IMR-90 (cell line): ENCODE measurements at places on chromosomes 2 and 18. TPM values are rescaled to one million over a fixed set of nuclear protein-coding genes. Genes with fewer than 3 reads are reported as not detected.

GRCh38 chr2:102101849-102102635 is 40.5 kb upstream of the IL1R1 start:
- DNase-seq: no peak

The ARHGEF33 gene
- polyA plus RNA-seq: 0.20 and 0.21 TPM in 2 replicates

- no peak for DNase-seq
Observed at GRCh38 chr18:43515481-43515880, 238.2 kb upstream of the SYT4 start.

The ESPNL gene
- polyA plus RNA-seq: 2.0 and 2.6 TPM in 2 replicates

GRCh38 chr2:126860385-126860784 is 38.3 kb upstream of the TEX51 start:
- no peak for DNase-seq

GRCh38 chr18:79792096-79792987 is 5.4 kb upstream of the KCNG2 start:
- DNase-seq: no peak

DNA sequence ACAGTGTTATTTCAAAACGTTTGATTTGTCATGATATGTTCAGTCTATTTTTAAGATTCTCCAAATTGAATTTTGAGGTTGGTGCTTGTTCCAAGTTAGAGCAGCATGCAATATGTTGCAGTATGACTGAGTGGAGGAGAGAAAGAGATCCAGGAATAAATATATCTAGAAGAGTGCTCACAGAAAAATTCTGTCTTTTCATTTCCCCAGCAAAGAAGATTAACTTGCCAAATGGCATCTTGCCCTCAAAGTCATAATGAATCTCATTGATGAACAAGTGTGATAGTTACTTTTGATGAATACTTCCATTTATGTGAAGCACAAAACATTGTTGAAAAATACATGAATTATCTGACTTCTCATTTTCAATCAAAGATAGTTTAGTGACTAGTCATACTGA is 95.9 kb downstream of the KCNJ3 start:
- DNase-seq: no peak

The REG3A gene
- not detected in 2 replicates for polyA plus RNA-seq
